ENCODE measurements at places on chromosomes 7 and 10. TPM values are rescaled to one million over a fixed set of nuclear protein-coding genes. Genes with fewer than 3 reads are reported as not detected.

H2BK1 gene
- total RNA-seq: not detected

- DNase-seq: peak; percentile 27
Observed at GRCh38 chr7:18610331-18610948, 114.9 kb downstream of the HDAC9 start.

DNA sequence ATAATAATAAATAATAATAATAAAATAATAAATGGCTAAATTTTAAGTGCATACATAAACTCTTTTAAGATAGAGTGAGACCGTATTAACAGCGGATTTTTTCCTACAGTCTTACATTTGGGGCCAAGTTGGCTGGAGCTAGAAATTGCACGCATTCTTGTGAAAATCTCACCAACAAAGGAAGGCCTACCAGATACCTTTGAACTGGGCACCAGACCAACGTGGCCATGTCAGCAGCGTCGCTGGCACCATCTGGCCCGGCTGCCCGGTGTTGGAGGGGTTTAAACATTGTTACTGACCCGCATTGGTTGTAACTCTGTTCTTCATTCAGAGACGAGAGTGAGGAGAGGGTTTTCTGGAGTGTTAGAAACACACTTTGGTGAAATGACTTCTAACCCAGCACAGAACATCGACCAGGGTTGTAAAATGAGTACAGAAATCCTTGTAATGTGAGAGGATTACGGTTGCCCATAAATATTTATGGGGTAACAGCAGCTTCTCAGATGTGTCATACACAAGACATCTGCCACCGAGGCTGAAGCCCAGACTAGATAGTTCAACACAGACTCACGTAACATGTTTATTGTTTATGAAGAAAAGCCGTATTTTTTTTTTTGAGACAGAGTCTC lies 34.6 kb upstream of the UNCX start:
- DNase-seq: no peak

DNA sequence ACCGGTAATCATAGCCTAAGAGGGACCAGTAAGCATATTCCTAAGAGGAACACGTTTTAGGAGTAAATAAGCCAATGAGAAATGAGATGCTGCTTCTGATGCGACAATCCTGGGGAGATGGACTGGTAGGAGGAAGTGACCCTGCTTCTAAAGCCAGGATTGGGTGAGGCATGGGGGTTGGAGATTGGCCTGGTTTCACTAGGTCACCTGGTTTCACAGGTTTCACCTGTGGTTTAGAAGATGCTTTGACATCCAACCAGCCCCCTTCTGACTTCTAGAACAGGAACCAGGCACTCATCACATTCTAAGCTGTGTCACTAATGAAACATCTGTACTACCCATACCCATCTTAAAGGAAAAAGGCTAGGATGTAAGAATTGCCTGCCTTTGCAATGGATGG lies 53.0 kb upstream of the BAMBI start:
- no peak for DNase-seq

- no peak for DNase-seq
Observed at GRCh38 chr7:22632674-22633073, 94.3 kb upstream of the IL6 start.

DNA sequence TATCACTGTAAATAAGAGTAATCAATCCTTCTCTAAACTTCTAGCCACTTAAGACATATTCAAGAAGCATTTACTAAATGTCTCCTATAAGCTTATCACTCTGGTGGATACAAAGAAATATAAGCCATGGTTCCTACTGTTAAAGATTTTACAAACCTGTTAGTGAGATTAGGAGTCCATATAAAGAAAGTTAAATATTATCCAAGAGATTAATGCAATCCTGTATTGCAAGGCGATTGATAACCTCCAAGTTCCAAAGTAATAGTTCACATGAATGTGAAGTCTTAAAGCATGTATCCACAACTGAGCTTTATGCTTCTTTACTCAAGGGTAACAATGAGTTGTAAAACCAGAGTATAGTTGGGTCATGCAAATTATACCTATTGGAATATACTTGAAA lies 12.6 kb upstream of the BET1 start:
- no peak for DNase-seq

DNA sequence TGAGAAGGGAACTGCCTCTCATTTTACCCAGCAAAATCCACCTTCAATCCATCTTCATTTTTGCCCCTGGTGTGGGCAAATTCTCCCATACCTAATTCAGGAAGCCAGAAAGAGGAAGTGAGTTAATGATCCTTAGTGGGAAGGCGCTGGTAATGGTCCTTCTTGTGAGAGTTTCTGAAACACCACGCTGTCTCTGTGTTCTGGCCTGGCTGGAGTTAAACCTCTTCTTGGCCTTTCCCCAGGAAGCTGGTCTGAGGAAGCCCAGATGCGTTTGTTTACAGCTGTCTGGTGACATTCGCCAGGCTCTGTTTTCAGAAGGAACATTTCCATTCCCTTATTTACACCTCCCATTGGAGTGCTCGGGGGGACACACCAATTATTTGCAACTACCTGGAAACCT lies 24.3 kb downstream of the HTRA1 start:
- no peak for DNase-seq

DNA sequence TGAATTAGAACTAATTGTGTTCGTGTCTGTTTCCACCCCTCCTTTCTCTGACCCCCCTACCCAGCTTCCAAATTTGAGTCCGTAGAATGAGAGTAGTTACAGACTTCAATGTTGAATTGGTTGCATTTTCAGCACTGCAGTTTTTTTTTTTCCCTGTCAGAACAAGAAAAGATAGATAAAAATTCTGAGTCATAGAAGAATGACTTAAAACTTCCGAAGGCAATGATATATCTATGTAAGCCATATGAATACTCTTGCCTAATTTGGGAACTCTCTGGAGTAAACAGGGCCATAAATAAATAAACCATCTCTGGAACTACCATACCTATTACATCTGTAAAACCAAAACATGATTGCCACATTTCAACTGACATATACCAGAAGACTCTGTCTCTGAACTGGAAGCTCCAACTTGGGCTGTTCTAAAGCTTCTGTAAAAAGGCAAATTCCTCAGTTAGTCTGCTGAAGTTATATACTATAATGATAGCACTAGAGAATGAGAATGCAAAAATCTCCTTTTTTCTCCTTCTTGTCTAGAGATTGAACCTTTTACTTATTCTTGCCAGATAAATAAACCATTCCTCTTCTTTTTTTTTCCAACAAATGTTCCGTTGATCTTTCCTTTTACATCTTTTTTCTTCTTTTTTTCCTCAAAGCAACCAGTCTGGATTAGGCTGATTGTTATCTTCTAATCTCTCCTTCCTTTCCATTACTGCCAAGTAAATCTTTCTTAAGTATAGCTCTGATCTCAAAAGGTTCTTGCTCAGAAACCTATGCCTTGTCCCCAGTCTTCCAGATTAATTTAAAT lies 23.5 kb downstream of the VCL start:
- DNase-seq: no peak

DNA sequence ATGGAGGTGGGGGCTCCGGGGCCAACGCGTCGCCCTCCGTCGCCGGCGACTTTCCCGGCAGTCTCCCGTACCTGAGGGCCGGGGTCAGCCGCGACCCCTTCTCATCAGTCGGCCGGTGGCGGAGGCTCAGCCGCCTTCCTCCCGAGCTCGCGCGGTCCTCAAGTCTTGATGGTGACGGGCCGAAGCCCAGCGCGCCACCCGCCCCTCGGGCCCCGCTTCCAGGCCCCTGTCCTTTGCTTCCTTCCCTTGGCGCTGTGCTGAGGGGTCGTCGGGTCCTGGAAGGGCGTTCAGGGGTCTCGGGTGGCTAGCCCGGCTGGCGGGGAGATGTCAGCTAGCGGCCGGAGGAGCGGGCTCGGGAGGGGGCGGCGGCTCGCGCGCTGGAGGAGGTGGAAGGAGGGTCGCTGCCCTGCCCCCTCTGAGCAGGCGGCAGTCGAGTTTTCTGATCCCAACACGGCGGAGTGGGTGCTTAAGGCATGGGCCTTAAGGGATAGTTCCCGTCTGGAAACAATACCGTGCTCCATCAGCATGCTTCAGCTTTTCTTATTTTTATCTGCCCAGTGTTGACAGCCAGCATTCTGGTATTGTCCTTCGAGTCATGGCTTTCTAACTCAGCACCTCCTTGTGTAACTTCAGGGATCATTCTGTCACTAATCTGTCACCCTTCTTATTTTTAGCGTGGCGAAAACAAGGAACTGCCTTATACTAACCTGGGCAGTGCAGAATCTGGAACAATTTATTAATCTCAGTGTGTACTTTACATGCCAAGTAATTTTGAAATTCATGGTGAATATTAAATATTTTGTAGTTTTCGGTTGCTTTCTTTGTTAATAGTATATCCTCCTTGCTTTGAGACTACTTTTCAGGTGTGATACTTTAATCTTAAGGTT lies 748 bp downstream of the PHTF2 start:
- DNase-seq: no peak

DNA sequence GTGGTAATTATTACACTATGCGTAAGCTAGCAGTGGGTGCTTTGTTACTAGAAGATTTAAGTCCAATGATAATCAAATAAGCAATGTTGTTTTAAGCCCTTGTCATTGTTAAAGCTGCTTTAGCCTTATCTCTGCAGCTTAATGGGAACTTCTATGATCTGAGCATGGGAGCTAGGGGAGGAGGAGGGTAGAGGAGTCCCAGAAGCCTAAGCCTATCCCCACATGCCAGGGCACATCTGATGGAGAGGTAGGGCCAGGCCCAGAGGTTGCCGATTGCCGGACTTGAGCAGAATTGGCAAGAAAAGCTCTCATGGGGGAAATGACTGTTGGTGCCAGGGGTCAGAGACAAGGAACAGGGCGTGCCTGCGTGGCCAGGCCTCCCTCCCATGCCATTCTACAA lies 13.4 kb downstream of the CUBN start:
- DNase-seq: no peak

DNA sequence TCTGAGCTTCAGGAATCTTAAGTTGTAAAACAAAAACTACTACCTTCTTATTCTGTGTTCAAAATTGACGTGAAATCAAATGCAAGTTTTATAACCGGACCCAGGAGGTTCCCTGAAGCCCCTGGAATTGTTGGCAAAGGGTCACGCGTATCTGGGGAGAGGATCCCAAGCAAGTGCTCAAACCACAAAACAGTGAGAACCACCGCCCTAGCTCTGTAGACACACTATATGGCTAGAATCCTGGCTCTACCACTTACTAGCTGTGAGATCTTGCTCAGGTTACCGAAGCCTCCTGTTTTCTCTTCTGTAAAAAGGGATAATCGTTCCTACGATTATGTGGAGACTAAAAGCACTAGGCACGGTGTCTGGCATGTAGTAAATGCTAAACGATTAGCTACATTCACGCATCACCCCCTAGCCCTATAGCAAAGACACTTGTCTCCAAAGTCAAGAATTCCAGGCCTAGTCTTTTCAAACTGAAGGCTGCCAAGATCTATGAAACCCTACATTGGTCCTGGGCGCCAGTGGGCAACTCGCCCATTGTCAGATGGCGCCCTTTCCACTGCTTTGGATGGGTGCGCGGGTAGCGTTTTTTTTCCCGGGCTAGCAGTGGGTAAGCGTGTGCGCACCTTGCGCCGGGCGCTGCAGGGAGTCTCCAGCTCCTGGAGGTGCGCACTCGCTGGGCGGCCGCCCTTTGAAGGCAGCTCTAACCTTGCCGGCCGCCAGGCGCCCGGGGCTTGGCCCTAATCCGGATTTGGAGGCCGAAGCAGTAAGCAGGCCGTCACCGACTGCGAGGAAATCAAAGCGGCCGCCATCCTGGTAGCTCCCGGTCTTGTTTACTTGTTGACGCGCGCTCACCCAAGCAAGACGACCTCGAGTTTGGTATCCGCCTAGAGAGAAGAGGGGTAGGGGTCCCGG lies 11.6 kb upstream of the NKX2-3 start:
- peak; percentile 57 for DNase-seq

DNA sequence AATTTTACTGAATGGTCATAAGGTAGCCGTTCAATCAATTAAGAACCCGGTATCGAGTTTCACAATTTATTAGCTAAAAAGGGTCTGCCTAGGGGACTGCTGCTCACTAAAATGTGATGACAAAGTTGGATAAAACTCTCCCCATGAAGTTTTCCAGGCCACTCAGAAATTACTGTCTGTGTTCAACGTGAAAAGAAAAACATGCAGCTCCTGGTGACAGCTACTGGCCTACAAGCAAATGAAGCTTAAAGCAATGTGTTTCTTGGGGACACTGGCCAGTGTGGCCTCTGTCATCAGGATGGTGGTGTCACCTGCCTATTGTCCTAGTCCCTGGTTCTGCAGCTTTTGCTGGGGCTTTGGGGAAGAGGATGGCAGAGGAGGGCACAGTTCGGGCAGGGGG lies 222.6 kb downstream of the WDR11 start:
- DNase-seq: no peak

HNRNPH3 gene
- total RNA-seq: 46.0 TPM

RNF32 gene
- total RNA-seq: not detected

DNA sequence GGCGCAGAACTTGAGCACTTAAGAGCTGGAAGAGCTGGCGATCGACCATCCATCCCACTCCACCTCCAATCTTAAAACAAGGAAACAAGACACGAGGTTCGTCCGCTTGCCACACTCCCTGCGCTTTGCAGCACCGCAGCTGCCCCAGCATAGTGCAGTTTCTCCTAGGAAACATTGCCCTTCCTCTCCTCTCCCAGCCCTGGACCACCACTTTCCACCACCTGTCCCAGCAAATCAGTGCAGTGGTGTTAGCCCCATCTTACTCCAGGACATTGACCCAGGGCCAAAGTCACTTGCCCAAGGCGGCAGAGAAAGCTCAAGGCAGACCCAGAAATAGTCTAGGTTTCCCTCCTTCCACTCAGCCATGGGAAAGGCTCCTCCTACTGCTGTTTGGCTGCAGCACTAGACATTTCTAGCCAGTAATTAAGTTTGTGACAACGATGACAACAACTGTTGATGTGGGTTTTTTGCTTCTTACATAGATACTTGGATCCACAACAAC lies 1.5 kb upstream of the PARD3 start:
- no peak for DNase-seq

CPA2 gene
- total RNA-seq: not detected

ECHDC3 gene
- not detected for total RNA-seq

DNA sequence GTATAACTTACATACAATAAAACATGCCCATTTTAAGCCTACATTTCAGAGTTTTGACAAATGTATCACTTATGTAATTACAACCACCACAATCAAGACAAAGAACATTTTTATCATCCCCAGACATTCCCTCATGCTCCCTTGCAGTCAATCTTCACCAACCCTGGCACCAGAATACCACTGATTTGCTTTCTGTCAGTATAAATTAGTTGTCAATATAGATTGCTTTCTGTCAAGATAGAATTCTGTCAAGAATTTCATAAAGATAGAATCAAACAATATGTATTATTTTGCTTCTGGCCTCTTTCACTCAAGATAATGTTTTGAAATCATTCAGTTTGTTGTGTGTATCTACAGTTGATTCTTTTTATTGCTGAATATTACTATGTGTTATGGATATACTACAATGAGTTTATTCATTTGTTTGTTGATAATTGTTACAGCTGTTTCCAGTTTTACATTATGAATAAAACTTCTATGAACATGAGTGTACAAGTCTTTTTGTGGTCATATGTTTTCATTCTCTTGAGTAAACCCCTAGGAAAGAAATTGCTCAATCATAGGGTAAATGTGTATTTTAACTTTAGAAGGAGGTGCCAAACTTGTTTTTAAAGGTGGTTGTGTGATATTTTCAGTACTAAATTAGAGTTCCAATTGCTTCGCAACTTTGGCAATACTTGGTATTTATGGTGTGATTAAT lies 56.9 kb downstream of the IFIT5 start:
- no peak for DNase-seq

Measured in HepG2 (cell line).